Activated CD4-positive, alpha-beta T cell treated with anti-CD3 and anti-CD28 coated beads, Interleukin-2, Interleukin-6, amounts not matched to agents 100 ng/mL and 50 ng/mL, durations not matched to agents 16 hours and 8 hours (primary cell): ENCODE measurements at places on chromosomes 16 and 17.

- DNase-seq, result no peak
Measured at GRCh38 chr17:69999253-69999652, 75.8 kb upstream of the KCNJ16 start.

GRCh38 chr17:38556239-38556638, 49.5 kb downstream of the SRCIN1 start:
- no peak for DNase-seq

DNA sequence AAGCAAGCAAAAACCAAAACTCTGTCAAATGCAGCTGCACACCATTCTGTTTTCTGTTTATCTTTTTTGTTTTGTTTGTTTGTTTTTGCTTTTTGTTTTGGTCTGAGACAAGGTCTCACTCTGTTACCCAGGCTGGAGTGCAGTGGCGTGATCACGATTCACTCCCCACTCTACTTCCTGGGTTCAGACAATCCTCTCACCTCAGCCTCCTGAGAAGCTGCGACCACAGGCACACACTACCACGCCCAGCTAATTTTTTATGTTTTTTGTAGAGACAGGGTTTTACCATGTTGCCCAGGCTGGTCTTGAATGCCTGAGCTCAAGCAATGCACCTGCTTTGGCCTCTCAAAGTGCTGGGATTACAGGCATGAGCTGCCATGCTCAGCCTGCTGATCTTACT, 19.3 kb upstream of the SLFN13 start:
- DNase-seq, result peak; percentile 11

DNA sequence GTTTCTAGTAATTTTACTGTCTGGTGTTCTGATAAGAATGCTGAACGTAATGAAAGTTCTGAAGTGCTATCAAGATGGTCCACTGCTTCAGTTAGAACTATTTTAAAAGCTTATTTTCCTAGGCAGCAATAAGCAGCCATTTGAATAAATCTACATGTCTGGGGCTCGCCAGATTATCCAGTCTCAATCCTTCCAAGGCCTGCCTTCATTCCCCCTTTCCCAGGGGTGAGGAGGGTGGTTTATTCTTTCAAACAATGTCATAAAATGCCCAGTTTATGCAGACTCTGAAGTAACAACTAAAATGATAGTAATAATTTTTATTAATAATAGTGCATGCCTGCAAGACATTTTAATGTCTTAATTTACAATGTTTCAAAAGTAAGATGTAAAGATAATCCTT, 2.4 kb downstream of the CDH11 start:
- no peak for DNase-seq

DNA sequence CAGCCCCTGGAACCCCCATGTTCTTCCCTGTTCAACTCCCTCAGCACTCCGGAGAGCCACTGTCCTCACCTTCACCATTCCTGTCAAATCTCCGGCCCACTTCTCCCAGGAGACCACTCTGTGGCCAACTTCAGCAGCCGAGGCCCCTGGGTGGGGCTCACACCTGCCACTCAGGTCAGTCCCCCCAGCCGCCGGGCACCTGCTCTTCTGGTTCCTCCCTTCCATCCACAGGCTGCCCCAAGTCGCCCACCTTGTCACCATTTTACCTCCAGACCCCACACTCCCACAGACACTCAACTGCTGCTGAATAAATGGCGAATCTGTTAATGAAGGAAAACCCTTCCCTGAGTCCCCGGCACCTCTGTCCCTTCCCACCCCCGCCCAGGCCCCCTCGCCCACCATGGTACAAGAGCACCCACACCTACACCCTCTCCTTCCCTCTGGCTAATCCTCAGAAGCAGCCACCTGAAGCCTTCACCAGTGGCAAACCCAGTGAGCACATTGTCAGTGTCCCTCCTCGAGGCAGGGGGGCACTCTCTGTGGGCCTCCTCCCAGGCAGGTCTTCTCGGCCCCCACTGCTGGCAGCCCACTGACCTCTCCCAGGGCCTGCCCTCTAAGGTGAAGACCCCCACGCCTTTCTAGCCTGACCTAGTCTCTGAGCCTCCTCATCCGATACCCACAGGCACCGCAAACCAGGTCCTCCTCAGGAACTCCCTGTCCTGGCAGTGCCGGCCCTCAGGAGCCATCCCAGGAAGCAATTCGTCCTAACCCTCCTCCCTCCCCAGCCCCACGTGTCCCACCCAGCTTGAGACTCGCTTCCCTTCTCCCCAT, 8.2 kb downstream of the CANT1 start:
- no peak for DNase-seq

GRCh38 chr16:4506450-4506849, 30.3 kb downstream of the HMOX2 start:
- DNase-seq, result peak; percentile 73

DNA sequence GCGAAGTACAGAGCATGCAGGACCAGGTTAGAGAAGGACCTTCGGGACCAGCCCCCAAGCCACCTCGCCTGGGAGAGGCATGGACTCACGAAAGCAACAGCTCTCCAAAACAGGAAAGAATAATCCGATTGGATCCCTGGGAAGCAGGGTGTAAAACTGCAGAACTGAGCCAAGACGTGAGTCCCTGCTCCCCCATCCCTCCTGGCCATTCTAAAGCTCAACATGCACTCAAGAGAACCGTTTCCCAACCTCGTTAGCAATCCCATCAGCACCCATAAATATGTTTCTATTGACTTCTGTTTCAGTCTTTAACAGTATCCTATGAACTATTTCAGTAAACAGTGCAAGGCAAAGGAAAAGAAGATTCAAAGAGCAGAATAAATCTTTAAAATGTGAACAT, 167.0 kb downstream of the COPRS start:
- DNase-seq, result no peak

- peak; percentile 84 for DNase-seq
Measured at GRCh38 chr17:58335061-58335731, 6.6 kb upstream of the TSPOAP1 start.

- DNase-seq, result no peak
Measured at GRCh38 chr17:18117982-18118975, 9.7 kb downstream of the MYO15A start.

DNA sequence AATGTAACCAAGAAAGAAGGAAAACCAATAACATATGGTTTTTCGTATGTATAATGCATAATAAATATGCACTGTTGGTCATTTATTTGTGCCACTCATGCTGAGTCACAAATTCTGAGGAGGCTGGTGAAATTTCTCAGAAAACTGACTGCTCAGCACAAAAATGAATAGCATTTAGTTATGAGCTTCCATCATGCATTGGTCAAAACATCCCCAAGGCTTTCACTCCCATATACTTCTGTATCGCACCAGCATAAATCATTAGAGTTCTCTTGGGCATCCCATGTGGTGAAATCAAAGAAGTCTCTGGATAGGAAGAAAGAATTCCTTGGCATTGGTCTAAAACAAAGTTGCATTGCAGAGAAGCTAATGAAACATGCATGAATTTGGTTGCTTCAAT, 785.6 kb upstream of the CDH8 start:
- DNase-seq, result no peak

GRCh38 chr17:79997011-79997660, 38.5 kb downstream of the TBC1D16 start:
- peak; percentile 90 for DNase-seq
